ENCODE measurements at places on chromosomes 6 and 20.

DNA sequence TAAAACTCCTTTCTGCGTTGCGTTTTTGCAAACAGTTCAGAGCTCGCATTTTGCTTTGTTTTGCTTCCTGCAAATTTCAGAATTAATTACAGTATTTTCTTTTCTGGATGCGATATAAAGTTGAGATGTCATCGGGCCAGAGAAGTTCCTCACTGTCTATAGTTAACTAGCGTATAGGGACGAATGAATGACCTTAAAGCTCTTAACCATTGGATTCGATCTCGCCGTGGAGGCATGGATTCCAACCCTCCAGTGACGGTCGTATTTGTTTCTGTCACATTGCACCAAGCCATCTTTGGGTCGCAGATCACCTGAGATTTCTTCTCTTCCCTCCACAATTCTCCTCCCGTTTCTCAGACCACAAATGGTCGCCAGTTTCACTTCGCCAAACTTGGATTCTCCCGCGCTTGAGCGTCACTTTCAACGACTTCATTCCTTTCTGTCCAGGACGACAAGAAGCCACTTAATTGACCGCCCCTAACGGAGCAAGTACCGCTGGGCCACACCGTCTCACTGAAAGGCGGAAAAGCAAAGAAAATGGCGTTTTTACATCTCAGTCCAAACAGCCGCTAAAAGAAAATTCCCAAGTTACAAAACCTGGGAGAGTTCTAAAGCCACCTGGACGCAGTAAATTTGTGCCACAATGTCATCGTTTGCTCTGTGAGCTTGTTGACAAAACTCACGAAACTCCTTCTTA is 85.3 kb upstream of the ZNF184 start:
- no peak for DNase-seq

GRCh38 chr20:1274485-1275311 is 8.6 kb downstream of the SNPH start:
- DNase-seq, result no peak

DNA sequence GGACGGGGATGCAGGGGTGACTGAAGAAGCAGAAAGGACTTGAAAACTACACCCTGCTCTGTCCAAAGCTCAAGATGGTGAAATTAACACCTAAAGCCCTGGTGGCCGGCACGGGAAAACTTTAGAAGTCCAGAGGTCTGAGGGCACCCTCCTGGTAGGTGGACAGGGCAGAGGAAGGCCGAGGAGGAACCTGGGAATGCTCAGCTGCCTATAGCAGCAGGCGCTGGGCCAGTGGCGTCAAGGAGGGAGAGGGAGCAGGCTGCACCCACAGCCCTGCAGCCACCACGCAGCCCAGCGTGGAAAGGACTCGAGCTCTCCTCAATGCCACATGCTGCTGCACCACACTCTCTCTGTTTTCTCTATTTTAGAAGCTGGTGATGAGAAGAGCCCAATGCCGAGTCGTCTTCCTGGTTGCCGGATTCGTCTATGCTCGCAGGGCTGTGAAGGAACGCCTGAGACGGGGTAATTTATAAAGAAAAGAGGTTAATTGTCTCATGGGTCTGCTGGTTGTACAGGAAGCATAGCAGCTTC is 248.3 kb upstream of the AFDN start:
- no peak for DNase-seq

- DNase-seq, result no peak
These were observed 130.7 kb upstream of the KCNK16 start for GRCh38 chr6:39453241-39453640.

GRCh38 chr6:159788753-159789376 is 537 bp downstream of the TCP1 start:
- DNase-seq, result peak; percentile 69

- no peak for DNase-seq
These were observed 38.5 kb upstream of the TASP1 start for GRCh38 chr20:13677241-13677640.

- no peak for DNase-seq
These were observed 924.1 kb downstream of the EPHA7 start for GRCh38 chr6:92495242-92495641.

- no peak for DNase-seq
These were observed 67.2 kb upstream of the TBC1D7 start for GRCh38 chr6:13395272-13396237.

DNA sequence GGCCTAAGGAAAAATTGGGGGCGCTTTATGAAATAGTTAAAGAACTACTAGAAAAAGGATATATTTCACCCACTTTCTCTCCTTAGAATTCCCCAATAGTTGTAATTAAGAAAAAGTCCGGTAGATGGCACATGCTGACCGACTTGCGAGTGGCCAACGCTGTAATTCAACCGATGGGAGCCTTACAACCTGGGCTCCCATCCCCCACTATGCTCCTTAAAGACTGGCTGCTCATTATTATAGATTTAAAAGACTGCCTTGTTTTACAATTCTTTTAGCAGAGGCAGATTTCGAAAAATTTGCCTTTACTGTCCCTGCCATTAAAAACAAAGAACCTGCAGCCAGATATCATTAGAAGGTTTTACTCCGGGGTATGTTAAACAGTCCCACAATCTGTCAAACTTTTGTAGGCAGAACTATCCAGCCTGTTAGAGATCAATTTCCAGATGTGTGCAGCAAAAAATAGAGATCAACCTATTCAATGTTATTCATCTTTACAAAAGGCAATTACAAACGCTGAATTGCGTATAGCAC is 58.5 kb upstream of the PRSS16 start:
- DNase-seq, result no peak

- DNase-seq, result no peak
These were observed 1.3 kb downstream of the CEP85L start for GRCh38 chr6:118649918-118650581.

DNA sequence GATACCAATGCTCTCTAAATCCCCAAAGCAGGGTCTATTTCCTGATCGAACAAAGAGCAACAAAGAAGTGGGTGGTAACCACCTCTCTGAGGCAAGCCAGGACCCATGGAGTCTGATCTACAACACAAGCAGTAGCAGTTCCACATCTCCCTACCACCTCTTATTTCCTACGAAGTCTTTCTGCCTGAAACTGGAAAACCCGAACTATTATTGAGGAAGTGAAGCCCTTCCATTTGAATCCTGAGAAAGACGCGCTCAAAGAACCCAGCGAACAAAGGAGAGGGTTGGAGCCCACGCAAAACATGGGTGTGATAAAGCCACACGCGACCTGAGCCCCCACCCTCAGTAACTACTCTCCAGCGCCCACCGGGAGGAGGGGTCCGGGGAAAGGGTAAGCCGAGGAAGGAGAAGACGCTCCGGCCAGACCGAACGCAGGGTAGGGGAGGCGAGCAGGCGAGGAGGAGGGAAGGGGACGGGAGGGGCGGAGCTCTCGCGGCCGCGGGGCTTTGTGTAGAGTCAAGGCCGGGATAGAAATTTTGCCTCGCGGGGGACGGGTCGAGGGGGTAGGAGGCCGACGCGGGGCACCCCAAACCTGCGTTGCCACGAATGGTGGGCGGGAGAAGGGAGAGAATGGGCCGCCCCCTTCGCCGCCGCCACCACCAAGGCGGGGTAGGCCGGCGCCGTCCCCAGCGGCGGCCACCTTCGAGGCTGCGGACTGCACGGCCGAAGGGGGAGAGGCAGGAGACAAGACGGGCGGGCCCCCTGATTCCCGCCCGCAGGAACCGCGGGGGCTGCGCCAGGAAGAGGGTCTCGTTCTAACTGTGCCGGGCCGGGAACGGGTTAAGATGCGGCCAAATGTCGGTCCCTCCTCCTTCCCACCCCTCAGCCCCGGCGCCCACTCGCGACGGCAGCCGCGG is 802 bp downstream of the HDAC2 start:
- peak; percentile 77 for DNase-seq

DNA sequence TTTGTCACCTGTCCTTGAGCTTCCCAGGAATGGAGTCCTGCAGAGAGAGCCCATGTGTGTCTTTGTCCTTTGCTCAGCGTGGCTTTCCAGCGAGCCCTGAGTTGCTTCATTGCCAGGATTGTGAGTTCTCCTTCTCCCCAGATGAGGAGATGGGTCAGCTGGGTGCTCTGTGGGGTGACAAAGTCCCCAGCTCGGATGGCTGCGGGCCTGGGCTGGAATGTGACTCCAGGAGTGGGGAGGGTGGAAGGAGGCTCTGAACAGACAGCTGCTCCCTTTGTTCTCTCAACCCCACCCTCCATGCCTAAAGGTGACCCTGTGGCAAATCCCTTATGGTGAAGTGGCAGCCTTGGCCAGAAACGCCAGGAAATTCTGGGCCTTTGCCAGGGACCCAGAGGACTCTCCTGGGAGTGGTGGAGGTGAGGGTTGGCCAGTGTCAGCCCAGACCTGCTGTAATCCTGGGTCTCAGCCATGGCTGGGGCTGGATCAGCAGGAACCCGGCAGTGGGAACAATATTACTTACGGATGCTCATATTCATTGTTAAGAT is 44.4 kb upstream of the CST5 start:
- no peak for DNase-seq

DNA sequence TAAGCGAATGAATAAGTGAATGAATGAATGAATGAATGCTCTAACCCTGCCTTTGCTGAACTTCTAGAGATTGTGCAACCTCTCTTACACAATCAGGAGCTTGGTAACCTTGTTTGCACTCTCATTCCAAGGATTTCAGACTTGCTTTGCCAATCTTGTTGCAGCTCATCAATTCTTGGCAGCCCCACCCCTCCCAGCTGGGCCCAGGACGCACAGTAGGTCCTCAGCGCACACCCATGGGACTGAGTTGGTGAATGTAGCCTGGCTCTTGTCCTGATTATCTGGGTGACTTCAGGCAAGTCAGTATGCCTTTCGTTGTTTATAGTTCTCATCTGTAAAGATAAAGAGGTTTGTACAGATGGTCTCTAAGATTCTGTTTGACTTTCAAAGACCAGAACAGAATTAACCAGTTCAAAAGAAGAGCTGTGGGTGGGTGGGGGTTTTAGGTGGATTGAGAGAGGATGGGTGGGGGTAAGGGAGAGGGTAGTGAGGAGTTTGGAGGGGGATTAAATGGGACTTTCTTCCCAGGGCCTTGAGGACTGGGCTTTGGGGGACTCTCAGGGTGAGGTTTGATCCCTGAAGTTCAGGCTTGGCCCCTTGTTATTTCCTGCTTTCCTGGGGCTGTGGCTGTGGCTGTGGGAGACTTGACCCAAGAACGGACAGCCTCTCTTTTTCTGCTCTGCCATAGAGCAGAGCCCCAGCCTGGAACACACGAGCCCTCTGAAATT is 33.2 kb downstream of the VEGFA start:
- DNase-seq, result no peak

GRCh38 chr20:13422637-13423036 is 201.6 kb downstream of the ISM1 start:
- DNase-seq, result no peak

DNA sequence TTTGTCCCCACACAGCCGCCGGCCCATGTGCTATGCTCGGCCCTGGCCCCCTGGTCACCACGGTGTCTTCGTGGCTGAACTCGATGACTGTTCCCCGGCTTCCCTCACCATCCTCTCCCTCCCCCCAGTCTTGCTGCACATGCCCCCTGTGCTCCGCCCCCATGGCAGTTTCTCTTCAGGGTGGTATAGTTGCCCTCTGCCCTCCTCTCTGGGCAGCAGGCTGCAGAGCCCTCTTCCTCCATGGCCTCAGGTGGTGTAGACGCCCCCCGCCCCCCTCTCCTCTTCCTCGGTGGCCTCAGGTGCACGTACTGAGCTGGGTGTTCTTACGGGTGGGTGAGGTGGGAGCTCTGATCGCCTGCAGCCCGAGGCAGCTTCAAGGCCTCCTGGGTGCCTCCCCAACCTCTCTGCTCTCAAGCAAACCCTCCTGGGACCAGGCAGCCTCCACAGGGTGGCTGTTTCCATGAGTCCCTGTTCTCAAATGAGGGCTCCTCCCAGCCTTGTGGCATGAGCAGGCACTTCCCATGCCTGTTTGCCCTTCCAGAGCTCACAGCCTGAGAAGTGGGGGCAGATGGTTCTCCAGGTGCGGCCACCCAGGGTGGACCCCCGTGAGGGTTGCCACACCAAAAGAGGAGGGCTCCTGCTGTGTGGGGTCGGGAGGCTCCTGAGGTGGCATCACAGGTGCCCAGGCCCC is 24.8 kb downstream of the COL20A1 start:
- no peak for DNase-seq

DNA sequence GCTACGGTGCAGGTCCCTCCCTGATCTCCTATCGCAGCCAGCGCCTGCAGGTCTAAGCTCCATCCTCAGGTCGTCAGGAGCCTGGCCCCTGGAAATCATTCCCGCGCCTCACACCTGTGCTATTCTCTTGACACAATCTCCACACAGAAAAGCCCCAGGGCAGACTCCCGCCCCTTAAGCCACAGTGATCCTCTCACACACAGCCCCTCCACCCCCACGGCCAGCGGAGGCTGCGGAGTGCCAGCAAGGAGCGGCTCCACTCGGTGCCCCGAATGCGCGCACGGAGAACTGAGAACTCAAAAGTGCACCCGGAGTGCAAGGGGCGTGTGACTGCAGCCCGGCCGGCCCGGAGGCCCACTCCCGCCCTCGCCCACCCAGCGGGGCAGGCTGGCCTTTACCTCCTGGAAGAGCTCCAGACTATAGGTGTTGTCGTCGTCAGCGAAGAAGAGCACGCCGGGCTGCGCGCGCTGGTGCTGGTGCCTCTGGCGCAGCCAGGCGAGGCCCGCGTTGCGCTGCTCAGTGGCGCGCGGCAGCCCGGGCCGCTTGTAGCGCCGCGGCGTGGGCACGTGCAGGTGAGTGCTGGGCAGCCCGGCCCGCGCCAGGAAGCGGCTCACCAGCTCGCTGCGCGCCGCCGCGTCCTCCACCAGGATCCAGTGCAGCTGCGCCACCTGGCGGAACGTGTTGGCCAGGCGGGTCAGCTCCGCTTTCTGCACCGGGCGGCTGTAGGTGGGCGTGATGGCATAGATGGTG is 1.2 kb downstream of the B3GAT2 start:
- DNase-seq, result peak; percentile 95

DNA sequence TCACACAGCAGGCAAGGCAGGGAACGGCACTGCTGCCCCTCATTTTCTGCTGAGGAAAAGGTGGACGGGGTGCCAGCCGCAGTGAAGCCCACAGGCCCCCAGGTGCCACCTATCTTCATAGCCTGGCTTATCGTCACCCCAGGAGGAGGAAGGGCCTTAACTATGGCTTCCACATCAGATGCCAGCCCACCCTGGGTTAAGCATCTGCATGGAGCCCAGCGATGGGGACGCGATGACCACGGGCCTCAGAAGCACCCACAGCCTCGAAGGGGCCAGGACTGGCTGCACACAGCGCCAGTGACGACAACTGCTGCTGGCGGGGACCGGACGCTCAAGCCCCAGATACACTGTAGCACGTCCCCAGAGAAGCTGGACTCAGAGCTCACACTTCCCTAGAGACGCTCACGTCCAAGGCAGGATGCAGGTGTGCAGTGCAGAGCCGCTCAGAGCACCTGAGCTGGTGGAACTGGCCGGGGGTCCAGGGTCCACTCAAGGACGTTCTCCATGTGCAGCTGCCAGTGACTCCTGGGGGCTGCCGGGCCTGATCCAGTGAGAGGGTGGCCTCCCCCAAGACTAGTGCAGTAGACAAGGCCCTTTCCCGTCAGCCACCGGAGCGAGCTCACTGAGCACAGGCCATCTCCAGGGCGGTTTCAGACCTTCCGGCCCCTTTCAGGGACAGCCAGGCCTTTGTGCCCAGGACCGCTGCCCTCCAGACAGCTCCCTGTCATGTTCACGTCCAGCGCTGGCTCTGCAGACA is 83.0 kb downstream of the YTHDF1 start:
- no peak for DNase-seq

Measured in activated CD8-positive, alpha-beta memory T cell treated with anti-CD3 and anti-CD28 coated beads for 24 hours (primary cell).